ENCODE measurements at places on chromosomes 16 and 17.
A peak's percentile ranks its signal among the peaks of the same experiment; 100 is the strongest.

GRCh38 chr17:82118168-82118814 lies 20.3 kb upstream of the FASN start:
- no peak for DNase-seq

- DNase-seq, result no peak
Observed at GRCh38 chr17:73814075-73814474, 169.8 kb upstream of the SDK2 start.

GRCh38 chr16:6932871-6933385 lies 399.7 kb upstream of the RBFOX1 start:
- DNase-seq, result no peak

DNA sequence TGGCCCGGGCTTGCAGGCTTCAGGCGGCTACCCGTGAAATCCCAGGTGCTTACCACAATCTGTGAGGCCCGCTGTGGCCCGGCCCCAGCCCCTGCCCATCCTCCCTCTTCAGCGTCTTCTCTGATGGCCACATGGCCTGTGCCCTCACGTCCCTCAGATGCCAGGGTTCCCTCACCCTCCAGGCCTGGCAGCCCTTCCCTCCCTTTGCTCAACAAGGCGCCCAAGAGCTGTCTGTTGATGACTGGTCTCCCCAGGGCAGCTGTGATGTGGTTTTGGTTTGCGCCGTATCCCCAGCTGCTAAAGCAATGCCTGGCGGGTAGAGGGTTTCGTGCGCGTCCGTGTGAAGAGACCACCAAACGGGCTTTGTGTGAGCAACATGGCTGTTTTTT lies 35.1 kb downstream of the PMM2 start:
- DNase-seq, result no peak

- no peak for DNase-seq
Observed at GRCh38 chr16:76387994-76388393, 110.8 kb downstream of the CNTNAP4 start.

DNA sequence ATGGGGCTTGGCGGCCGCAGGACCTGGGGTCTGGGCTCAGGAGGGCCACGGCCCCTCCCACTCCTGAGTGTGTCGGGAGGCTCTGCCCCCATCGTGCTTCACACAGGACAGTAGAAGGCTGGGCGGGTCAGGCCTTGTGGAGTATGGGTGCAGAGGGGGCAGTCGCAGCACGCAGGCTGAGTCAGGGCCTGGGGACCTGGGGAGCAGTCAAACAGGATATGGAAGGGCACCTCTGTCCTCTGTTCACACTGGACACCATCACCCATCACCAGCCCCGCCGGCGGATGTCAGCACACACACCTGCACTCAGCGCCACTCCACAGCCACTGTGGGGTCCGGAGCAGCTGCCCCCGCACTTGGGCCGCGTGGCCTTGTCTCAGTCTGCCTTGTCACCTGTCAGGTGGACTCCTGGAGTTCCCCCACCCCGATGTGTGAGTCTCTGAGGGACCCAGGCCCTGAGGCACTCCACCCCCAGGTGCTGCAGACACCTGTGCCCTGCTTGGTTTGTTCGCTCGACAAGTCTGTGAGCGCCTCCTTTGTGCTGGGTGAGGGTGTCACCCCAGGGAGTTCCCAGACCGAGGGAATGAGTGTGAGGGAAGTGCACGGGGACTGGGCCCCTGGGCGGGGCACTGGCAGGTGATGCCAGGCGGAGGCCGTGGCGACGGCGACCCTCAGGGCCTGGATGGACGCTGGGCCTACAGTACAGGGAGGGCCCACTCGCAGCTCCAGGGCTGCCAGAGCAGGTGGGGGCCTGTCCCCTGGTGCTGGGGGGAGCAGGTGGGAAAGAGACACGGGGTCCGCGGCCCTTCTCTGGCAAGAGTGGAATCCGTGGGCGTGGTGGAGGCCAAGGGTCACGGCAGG lies 31.7 kb downstream of the ZFPM1 start:
- no peak for DNase-seq

GRCh38 chr17:64406321-64407200 lies 15.9 kb upstream of the PECAM1 start:
- DNase-seq, result no peak

GRCh38 chr16:8380311-8380710 lies 210.0 kb downstream of the TMEM114 start:
- no peak for DNase-seq

DNA sequence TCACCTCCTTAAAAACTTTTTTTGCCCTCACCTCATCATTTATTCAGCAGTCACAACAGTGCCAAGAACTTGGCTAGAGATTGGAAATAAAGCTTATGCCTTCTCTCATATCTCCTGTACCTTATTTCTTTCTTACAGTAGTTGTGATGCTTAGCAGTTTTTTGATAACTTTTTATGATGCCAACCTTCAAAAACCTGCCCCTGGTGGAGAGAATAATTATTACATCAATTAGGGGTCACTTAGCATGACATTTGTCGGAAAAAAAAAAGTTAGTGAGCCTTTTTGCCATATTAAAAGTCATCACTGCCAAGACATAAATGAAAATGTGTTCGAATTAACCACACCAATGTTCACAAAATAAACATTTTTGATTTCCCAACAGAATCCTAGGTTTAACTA lies 296.6 kb downstream of the WWOX start:
- DNase-seq, result no peak

DNA sequence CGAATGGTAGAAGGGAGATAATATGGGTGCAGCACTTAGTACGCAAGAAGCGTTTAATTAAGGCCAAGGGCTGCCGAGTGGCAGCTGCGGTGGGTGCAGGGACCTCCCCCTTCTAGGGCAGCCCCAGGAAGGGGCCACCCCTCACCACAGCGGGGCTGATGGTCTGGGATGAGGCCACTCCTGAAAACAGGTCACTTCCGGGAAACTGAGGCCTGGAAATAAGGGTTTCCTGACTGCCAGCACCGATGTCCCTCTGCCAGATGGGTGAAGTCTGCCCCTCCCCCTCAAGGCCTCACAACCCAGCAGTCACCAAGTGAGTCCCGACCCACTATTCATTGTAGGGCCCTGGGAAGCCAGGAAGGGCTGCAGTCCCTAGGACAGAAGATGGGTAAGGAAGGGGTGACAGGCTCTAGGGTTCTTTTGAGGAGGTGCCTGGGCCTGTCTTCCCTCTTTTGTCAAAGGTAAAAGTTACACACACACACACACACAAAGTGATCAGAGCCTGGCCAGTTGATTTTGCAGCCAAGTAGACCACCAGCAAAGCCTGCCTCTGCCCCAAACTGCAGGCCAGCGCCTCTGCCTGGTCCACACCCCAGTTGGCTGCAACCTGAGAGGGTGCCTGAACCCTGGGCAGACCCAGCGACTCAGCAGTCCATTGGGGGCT lies 12.5 kb downstream of the SREBF1 start:
- DNase-seq, result no peak

DNA sequence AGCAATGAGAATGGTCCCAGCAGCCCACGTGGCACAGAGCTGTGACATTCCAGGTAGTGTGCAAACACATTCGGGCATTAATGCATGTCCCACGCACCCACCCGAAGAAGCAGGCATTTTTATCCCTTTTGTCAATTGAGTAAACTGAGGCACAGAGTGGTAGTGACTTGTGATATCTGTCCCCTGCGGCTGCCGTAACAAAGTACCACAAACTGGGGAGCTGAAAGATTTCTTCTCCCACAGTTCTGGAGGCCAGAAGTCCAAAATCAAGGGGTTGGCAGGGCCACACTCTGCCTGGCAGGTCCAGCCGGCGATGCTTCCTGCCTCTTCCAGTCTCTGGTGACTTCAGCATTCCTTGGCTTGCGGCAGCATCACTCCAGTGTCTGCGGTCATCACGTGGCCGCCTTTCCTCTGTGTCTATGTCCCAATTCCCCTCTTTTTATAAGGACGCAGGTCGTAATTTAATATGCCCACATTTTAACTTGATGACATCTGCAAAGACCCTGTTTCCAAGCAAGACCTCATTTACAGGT lies 221.9 kb upstream of the GSE1 start:
- DNase-seq, result no peak

GRCh38 chr17:63699638-63700527 lies at the start of gene LIMD2:
Gene LIMD2, minus strand, starts transcription at chr17:63700125. Its CDS starts 827 bp downstream, at chr17:63699298.
- peak; percentile 20 for DNase-seq

Data from AG10803 (cell line).